ENCODE measurements at places on chromosomes 6 and 20.

DNA sequence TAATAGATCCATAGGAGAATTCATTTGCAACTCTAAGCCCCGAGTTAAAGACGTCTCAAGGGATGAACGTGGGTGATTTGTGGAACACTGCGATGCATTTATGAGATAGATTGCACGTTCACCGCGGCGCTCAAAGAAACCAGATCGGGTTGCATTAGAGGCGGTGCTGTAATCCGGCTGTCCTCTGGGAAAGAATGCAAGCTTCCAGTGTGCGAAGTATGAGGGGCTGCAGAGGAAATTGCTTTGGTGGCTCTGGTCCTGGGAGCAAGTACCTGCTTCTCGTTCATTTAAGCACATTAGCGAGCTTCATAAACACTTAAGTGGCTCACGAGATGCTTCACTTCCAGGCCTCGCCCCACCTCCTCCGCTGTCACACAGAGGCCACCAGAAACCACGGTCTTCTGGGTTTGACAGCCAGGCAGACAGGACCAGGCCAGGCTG lies 182.3 kb downstream of the CDH4 start:
- DNase-seq: no peak

DNA sequence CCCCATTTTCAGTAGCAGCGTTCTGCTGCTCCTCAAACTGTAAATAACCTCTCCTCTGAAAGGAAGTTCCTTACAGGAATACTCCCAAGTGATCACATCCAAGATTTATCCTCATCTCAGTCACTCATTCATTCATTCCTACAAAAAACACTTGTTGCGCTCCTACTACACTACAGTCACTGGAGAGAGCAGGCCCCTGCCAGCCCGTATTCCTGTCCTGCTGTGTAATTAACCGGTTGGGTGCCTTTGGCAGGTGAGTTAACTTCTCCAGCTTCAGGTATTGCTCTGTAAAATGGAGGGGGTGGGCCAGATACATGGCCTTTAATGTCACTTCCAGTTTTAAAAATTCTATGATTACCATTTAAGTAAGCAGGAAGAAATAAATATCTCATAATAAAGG lies 15.0 kb upstream of the ZBTB24 start:
- DNase-seq: no peak

DNA sequence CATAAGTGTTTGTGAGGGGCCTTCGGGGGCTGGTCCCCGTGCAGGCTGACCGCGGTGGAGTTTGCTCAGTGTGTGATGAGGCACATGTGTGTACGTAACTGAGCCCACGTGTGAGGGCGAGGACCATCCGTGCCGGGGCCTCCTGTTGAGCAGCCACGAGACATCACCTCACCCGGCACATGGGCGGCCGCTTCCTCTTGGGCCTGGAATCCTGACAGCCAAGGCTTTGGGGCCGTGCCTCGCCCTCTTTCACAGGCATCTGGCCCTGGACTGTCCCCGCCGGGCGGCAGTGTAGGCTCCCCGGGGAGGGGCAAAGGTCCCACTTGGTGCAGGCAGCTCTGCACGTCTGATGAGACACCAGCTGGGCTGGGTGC lies 202.3 kb downstream of the DLL1 start:
- DNase-seq: no peak

DNA sequence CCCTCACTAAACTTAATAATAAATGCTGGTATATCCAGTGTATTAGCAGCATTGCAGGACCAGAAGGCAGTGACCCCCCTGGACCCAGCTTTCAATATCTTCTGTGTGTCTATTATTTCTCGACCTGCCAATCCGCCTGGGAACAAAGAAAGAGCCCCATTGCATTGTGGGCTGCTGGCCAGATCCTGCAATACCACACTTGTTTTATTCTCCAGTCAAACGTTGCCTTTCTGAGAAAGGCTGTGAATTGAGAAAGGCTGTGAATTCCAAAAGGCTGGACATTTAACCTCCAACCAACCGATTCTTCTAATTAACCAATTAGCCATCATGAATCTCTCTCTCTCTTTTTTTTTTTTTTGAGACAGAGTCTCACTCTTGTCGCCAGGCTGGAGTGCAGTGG lies 1.5 kb upstream of the MTO1 start:
- no peak for DNase-seq

- no peak for DNase-seq
These were observed 41.8 kb downstream of the WDR27 start for GRCh38 chr6:169659820-169660610.

GRCh38 chr6:102023977-102024657 lies 630.6 kb downstream of the GRIK2 start:
- no peak for DNase-seq

DNA sequence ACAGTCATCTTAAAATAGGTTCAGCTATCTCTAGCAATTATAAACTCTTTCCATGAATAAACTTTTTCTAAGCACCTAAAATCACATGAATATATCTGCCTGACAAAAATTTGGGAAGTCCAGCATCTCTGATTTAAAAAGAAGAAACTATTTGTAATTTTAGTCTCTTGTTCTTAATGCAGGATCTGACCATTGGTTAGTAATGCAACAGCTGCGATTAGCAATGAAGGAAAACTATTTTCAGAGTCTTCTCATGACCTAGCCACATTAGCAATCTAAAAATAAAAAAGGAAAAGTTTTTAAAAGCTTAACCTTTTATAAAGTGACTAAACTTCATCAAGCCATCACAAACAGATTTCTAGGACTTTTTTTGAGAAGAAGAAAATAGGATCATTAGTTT lies 97.5 kb downstream of the PTPRK start:
- DNase-seq: no peak

- peak; percentile 55 for DNase-seq
These were observed 53.0 kb downstream of the MMUT start for GRCh38 chr6:49409951-49410542.

DNA sequence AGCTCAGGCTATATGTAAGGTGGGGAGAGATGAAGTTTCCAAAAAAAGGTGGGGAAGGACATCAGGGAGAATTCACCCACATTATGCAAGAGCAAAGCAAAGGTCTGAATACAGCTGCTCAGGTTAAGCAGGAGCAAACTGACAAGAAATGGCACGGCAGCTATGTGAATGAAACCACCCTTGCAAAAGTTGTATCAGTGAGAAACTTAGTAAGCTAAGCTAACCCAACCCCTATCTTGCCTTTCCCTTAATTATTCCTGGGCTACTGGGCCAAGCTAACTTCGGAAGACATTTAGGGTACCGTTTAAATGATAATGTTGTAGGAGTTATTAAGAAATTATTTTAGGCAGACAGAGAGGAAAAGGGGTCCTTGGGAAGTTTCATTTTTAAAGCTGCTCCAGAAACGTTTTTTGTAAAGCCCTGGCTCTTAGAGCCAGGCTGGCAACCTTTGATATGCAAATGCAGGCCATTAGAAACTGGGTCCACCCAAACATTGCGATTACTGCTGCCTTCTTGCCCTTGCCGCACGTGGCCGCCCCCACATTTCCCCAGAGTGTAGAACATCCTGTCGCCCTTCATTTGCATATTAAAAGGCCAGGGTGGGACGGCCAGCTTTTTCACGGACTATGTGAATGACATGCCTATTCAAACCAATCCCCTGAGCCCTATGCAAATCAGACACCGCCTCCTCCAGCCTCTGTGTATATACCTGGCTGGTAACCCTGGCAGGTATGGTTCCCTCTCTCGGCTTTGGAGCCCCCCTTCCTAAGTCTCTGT lies 60.5 kb upstream of the SAMD5 start:
- no peak for DNase-seq

- no peak for DNase-seq
These were observed 192.1 kb downstream of the KCNQ5 start for GRCh38 chr6:72813807-72814596.

GRCh38 chr6:33738879-33739278 lies 7.8 kb downstream of the IP6K3 start:
- DNase-seq: no peak

DNA sequence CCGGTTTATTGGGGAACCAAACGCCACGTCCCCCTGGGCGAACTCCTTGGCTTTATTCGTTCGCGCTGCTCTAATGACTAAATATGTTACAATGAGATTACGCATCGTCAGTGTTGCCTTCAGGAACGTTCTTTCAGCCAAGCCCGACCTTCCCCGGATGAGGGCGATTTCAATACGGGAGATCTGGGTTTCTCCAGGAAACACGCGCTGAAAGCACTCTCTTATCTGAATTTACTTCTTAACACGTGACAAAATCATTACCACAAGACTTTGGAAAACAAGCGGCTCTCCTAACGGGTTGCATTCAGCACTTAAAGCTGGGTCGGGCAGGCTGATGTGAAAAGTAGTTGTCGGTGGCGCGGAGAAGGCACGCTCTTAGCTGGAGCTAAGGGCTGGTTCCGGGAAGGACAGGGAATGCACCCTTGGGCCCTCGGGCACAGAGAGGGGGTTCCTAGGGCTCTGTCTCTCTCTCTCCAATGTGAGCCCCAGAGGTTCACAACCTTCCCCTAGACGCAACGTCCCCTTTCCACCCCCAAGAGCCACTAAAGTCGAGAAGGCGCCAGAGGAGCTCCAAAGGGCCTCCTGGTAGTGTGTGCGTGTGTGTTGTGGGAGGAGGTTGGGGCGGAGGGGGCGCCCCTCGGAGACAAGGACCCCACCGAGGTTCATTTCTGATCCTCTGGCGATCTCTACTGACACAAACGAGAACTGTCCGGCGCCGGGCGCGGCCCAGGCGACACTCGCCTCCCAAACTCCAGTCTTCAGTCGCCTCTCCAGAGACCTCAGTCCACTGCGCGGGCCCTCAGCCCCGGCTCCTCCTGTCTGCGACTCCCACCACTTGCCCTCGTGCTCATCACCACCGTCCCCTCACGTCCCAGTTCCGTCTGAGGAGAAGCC lies 7.1 kb upstream of the NKX2-2 start:
- DNase-seq: no peak

DNA sequence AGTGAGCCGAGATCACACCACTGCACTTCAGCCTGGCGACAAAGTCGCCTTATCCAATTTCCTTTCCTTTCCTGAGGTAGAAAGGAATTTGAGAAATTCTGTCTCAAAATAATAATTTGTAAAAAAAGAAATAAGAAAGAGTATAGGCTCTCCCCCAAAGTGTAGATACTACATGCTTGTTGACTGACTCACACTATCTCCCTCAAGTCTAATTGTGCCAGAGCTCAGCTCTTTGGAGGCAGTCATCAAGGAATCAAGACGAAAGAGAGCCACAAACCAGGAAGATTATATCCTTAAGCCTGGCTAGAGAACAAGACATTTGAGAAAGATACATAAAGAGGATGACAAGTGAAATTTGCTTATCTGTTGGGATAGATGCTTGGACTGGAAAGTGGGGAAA lies 3.7 kb upstream of the FKBPL start:
- no peak for DNase-seq

- DNase-seq: no peak
These were observed 2.1 kb downstream of the SGK2 start for GRCh38 chr20:43560974-43561373.

GRCh38 chr20:54132612-54133433 lies 41.0 kb downstream of the CYP24A1 start:
- DNase-seq: no peak

GRCh38 chr6:125357515-125358256 lies 55.9 kb upstream of the HDDC2 start:
- no peak for DNase-seq

- no peak for DNase-seq
These were observed 237.3 kb upstream of the CNR1 start for GRCh38 chr6:88403486-88403885.

DNA sequence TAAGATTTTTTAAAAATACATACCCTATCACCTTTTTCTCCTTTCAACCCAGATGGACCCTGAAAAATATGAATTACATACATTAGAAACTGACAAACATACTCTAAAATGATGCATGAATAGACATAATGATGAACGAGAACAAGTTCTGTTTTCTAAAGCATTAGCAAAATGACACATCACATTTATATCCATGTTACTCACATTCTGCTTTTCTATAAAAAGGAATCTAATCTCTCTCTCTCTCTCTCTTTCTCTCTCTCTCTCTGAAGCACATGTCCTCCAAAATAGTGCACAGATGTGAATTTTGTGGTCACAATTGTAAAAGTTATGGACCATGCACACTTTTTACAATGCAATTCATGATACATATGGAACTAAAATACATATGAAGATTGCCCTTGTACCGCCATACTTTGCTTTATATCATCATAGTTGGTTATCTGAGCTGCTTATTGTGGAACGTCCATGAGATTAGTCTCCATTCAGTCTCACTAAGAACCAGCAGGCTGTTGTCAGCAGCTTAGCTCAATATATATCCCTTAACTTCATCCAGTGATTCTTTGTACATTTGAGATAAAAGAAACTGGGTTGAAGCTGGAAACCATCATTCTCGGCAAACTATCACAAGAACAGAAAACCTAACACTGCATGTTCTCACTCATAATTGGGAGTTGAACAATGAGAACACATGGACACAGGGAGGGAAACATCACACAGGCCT lies 114.2 kb downstream of the COL12A1 start:
- DNase-seq: no peak

- no peak for DNase-seq
These were observed 19.7 kb downstream of the PROCR start for GRCh38 chr20:35191419-35192117.

GRCh38 chr6:154123155-154123956 lies 84.3 kb downstream of the OPRM1 start:
- DNase-seq: no peak

DNA sequence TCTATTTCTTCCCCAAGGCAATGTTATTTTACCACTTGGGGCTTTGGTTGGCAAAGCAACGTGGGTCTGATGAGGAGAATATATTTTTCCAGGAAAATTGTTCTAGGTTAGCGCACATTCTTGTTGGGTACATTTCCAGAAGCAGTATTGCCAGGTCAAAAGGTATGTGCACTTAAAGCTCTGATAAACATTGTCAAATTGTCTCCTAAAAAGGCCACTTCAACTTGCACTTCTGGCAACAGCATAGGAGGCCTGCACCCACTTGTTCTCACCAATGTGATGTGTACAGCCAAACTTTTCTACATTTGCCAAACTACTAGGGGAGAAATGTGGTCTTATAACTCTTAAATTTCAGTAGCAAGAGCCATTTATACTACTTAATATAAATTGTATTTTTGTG lies 197.5 kb upstream of the COL21A1 start:
- no peak for DNase-seq

DNA sequence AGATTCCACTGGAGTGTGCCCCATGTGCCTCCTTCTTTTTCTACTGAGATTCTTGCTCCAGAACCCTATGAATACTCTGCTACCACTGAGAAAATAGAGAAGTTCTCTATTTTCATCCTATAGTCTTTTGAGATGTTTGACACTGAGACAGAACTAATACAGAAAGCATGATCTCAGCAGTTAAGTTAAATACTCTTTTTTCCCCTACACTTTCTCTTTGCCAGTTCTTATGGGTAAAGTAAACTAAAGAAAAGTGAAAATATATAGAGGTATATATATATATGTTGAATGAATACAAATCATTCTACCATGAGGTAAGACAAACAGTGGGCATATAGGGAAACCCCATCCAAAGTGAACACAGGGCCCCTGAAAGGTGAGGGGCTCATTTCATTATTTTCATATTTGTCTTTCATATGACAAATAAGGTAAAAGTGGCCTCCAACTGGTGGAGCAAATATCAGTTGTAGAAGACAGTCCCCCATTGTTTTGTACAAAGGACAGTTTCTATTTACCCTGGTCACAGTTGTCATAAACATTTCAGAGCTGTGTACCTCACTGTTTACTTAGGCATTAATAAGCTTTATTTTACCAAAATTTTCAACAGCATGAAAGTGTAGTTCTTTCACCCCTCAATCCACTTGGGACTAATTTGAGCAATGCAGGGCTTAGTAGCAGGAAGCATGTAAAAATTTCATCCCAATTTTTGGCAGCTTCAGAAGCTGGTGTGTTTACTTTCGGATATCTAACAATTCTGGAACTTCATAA lies 188.3 kb upstream of the MARCKS start:
- DNase-seq: no peak
